ENCODE measurements at places on chromosomes 6 and 20. TPM values are rescaled to one million over a fixed set of nuclear protein-coding genes. Genes with fewer than 3 reads are reported as not detected.

The EFCAB8 gene
- 0.96 TPM for total RNA-seq

The HEY2 gene
- 37.6 TPM for total RNA-seq

The SIM1 gene
- 6.5 TPM for total RNA-seq

The PRKN gene
- total RNA-seq = 7.9 TPM

The XKR7 gene
- 0.48 TPM for total RNA-seq

The NINL gene
- total RNA-seq = 17.6 TPM

The TAGAP gene
- total RNA-seq = 3.6 TPM

The HAO1 gene
- total RNA-seq = not detected

The FILIP1 gene
- 79.2 TPM for total RNA-seq

The ZNF391 gene
- 1.7 TPM for total RNA-seq

The SULF2 gene
- 69.3 TPM for total RNA-seq

The PLEKHG1 gene
- total RNA-seq = 11.6 TPM

The HRH3 gene
- not detected for total RNA-seq
